ENCODE measurements at places on chromosomes 5 and 9.
A peak's percentile ranks its signal among the peaks of the same experiment; 100 is the strongest.

- DNase-seq = no peak
These were observed 310.1 kb downstream of the ADAMTS6 start for GRCh38 chr5:65171645-65172044.

GRCh38 chr5:58498340-58498942, 7.2 kb downstream of the GAPT start:
- DNase-seq = peak; percentile 13

GRCh38 chr9:99752417-99753109, 69.1 kb upstream of the NR4A3 start:
- DNase-seq = no peak

DNA sequence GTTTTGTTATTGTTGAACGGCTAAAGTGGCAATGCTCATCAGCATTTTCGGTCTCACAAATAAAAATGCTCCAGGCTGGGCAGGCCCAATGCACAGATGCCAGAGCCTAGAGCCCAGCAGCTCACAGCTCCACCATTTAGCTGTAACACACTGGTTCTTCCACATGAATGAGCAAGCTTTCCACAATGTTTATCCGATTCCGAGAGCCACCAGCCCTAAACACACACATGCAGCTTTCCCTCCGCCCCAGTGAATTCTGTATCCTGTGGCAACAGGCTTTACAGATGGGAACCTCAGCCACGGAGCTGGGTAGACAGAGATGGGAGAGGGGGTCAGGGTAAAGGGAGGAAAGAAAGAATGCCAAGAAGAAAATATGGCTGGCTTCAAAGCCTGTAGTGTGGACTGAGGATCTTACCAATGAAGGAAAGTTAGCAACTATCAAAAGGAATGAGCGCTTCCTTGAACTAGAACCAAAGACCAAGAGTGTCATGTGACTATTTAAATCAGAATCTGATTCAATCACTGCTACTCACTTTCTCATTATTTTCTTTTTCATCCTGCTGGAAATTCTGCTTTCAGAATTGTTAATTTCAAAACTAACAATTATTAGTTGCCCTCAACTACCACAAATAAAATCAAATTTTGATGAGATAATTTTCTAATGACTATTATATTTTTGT, 77.1 kb downstream of the MRPS27 start:
- no peak for DNase-seq

GRCh38 chr5:83498585-83498984, 27.0 kb downstream of the VCAN start:
- no peak for DNase-seq

GRCh38 chr9:98260635-98261034, 5.2 kb upstream of the TBC1D2 start:
- DNase-seq = no peak

DNA sequence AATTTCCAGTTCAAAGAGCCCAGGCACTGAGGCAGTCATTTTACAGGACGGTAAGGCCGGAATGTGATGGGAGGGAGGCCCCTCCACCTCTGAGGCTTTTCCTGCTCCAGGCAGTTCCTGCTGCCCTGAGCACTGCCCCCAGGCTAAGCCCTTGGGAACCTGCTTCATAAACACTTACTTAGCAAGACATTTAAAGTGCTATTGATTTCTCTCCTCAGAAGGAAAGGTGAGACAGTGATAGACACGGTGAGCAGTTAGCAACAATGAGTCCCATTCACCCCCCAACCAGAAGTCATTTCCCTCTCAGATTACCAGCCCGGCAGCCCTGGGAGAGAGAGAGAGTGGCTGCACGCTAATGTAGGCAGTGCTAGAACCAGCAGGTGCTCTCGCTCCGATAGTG, 462.5 kb downstream of the SPOCK1 start:
- no peak for DNase-seq

GRCh38 chr5:116478491-116478890, 96.1 kb downstream of the SEMA6A start:
- no peak for DNase-seq

GRCh38 chr5:92337772-92338234, 954.7 kb upstream of the ARRDC3 start:
- no peak for DNase-seq

GRCh38 chr9:133657120-133657661, 21.0 kb downstream of the DBH start:
- no peak for DNase-seq

DNA sequence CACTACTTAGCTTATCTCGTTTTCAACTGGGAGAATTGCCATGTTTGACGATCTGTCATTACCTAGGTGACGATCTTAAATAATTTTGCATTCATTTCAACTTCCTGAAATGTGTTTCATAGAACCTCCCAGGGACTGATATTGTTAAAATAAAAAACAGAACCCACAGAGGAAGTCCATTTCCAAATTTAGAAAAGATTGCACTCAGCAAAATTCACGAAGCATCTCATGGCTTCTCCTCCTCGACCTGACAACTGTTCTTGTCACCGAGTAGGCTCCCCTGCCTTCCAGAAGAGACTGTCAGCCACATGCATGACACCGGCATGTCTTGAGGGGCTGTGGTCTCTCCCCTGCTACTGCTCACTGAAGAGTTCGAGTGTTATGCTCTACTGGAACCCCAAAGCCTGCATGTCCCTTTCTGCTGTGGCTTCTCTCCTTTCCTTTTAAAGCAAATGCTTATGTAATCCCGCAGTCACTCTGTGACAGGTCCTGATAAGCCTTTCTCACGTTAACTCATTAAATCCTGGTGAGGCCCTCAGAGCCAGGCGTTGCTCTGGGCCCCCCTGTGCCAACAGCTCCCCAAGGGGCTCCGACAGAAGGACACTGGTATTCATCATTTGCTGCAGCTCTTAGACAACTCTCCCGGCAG, 26.8 kb upstream of the ANKRD33B start:
- DNase-seq = no peak

GRCh38 chr5:14218480-14218879, 75.3 kb downstream of the TRIO start:
- DNase-seq = no peak

GRCh38 chr9:37243588-37244345, 123.4 kb downstream of the ZCCHC7 start:
- DNase-seq = no peak

- DNase-seq = no peak
These were observed 267.2 kb upstream of the ACO1 start for GRCh38 chr9:32117291-32117690.

DNA sequence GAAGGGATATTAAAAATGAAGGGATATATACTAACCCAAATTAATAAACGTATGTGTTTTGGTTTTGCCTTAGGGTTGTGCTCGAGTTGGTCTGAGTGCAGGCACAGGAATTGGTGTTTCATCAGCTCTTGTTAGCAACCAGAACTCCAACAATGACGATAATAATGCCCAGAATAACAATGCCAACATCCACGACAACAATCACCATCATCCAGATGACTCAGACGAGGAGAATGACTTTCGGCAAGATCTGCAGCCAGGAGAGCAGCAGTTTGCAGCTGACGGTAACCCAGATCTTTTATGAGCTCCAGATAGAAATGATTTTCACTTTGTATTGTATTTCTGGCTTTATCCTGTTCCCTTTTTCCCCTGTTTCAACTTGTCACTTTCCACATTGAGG, 33.2 kb downstream of the FBXO38 start:
- DNase-seq = no peak

- no peak for DNase-seq
These were observed 118.2 kb upstream of the MTAP start for GRCh38 chr9:21684231-21684630.

All from anterior cingulate cortex (tissue), 58 donors.